ENCODE measurements at places on chromosomes 2 and 18.

DNA sequence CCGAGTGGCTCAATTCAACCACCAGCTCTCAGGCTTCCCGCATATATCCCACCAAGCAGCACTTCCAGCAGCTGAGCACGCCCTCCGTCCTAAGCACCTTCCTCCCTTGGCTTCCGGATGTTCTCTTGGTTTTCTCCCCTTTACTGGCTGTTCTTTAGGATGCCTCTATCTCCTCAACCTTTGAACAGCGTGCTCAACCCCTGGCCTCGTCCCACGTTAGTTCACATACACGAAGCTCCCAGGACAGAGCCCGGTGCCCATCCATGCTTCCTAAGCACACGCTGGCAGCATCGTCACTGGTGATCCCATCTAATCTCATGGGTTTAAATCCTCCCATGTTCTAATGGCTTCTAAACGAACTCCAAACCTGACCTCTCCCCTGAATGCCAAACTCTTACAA is 3.7 kb downstream of the CYS1 start:
- no peak for DNase-seq

GRCh38 chr2:24935145-24935544 is 15.1 kb upstream of the ADCY3 start:
- DNase-seq = no peak

DNA sequence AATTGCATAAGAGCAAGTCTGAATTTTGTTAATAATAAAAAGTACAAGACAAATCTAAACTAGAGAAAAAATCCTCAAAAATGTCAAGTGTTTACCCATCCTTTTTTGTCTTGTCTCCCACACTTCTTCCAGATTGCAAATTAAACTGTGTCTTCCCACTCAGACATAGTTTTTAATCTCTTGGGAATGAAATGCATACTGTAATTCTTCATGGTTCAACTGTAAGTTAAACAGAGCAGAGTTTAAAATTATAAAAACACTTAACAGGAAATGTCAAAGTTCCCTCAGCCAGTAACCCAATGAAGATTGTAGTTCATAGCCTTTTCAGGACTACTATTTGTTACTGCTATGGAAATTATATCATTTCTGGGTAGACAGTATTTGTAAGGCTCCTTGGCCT is 171.8 kb downstream of the UBE2E3 start:
- no peak for DNase-seq

DNA sequence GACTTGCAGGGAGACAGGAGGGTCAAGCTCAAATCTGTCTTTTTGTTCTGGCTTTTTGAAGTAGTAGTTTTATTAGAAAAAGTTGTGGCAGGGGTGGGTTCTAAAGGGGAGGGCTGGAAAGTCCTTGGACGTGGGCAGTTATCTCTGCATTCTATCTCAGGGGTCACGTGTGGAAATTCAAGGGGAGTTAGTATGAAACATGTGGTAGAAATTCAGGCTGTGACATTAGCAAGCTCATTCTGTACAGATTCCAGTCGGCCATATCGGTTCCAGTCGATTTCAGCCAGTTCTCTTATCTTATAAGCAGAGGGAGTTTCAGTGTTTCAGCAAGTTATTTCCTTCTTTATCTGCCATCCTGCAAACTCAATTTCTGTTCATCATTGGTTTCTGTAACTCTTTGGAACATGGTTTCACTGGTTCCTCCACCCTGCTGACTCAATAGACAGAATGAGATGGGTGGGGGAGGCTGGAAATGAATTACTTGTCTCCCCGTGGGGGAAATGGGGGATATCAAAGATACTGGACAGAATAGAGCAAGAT is 53.0 kb downstream of the RAB27B start:
- DNase-seq = no peak

DNA sequence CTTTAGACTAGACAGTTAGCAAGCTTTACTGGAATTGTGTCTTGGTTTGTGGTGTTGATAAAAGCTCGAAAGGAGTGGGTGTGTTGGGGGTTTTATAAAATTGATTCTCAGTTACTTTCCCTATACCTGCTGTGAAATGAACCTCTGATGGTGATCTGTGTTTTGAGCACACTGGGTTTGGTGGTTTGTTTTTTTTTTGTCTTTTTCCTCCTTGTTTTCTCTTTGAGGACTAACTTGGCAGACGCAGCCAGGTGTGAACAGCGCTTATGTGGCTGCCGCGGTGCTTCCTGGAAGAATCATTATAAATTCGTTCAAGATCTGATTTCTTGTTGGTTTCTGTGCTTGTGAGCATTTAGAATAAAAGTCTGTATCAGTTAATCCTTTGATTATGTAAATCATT is 28.5 kb downstream of the GRHL1 start:
- DNase-seq = no peak

- DNase-seq = no peak
Observed at GRCh38 chr18:23994361-23994902, 20.1 kb upstream of the TTC39C start.

- DNase-seq = no peak
Observed at GRCh38 chr2:206438196-206438724, 5.1 kb upstream of the ADAM23 start.
